Stimulated activated CD4-positive, alpha-beta T cell treated with anti-CD3 and anti-CD28 coated beads, Interleukin-1b, Interleukin-23, amount 100 ng/mL, for 4 hours (primary cell): ENCODE measurements at places on chromosomes 7 and 10.

DNA sequence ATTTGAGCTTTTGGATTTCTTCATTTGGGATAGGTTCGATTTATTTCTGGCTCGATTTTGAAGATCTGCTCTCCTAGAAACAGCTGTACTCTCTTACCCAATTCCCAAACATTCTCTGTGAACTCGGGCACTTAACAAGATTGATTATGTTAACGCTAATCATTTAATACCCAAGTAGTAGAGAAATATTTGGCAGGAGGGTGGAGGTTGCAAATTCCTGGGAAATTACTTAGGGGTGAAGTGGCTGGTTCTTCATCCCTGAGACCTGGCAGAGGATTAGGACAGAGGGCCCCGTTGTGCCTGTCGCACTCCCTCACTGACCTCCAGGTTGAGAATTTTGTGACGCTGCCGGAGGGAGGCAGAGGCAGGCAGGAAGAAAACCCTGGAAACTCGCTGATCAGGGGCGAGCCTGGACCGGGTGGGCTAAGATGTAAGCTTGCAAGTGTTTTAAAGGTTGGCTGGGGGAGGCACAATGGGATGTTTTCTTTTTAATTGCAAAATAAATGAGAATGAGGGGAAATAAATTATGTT is 182.6 kb downstream of the TCF7L2 start:
- DNase-seq: no peak

DNA sequence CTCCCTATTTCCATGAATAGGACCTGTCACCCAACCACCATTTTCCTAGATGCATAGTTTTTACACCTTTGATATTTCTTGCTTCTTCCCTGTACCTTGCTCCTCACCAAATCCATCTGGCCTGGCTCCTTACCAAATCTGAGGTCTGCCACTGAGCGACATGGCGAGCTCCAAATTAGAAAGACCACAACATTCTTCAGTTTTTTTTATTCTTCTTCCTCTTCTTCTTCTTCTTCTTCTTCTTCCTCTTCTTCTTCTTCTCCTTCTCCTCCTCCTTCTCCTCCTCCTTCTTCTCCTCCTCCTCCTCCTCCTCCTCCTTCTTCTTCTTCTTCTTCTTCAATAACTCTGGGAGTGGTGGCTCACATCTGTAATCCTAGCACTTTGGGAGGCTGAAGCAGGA is 7.1 kb downstream of the CPED1 start:
- no peak for DNase-seq

GRCh38 chr10:11668847-11669610 is 57.6 kb upstream of the USP6NL start:
- no peak for DNase-seq

GRCh38 chr7:134451656-134452055 is 7.2 kb downstream of the AKR1B1 start:
- no peak for DNase-seq

DNA sequence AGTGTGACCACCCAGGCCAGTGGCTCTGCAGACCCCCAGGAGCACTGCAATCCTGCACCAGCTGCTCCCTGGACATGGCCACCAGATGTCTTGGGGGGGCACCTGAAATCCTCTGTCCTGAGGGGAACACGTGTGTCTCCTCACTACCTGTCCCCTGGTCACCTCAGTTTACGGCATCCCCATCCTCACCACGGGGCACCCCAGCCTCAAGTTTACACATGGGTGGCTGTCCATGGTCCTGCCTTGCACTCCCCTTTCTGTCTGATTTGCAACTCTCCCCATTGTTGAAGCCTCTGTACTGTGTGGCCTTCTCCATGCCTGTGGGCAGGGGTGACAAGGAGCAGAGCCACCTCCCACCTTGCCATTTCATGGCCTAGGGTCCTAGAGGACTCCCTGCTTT is 67.2 kb downstream of the RAMP3 start:
- DNase-seq: no peak

- peak; percentile 25 for DNase-seq
Measured at GRCh38 chr7:31134246-31135188, 82.4 kb downstream of the ADCYAP1R1 start.

DNA sequence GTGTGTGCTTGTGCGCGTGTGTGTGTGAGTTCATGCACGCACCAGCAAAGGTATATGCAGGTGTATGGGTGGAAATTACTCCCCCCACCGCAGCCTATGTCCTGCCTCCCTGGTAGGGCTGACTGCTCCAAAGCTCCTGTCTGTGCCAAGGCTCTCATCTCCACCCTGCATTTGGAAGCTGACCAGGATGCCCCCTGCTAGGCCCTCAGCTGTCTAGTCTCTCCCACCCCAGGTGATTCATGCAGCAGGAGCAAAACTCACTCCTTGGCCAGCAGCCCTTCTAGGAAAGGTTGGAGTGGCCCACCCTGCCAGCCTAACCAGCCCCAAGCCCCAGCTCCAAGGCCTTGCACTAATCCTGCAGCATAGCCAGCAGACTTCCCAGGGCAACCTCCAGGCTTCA is 148.4 kb downstream of the GRID1 start:
- DNase-seq: no peak

DNA sequence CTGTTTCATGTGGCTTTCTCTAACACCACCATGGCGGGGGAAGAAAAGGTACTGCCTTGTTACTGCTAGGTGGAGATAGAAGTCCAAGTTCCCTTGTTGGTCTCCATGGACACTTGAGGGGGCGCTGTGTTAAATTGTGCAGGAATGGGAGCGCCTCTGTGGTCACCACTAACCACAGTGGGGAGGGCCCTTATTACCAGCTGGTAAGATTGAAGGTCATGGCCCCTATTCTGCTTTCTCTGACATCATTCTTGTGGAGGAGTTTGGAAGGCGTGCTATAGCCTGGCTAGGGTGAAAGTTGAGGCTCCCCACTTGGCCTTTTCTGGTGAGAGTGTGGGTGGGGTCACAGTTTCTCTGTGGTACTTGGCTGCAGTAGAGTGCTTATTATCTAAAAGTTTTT is 14.9 kb upstream of the MXI1 start:
- DNase-seq: no peak

DNA sequence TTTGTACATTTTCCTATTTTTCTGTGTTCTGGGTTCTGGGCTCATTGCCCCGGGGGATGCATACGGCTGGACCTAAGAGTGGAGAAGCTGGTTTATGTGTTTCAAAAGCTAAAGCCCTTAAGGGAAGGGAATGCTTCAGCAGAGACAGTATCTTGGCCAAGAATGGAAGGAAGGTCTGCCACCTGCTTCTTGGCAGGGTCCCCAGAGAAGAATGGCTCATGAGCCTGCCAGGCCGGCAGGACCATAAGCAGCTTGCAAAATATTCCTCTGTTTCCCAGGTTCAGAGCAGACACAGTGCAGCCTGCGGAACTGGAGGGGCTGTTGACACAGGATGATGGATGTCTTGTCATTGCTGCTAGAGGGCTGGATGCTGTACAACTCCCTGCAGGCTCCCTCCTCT is 7.8 kb upstream of the ABHD11 start:
- no peak for DNase-seq

- DNase-seq: no peak
Measured at GRCh38 chr10:43160921-43161255, 22.6 kb downstream of the CSGALNACT2 start.

GRCh38 chr10:116197946-116198675 is 74.9 kb downstream of the GFRA1 start:
- no peak for DNase-seq

- DNase-seq: no peak
Measured at GRCh38 chr10:118983263-118983662, 46.3 kb upstream of the NANOS1 start.

- no peak for DNase-seq
Measured at GRCh38 chr7:28954471-28954870, 3.7 kb downstream of the TRIL start.

GRCh38 chr10:117544711-117545140 is 2.2 kb downstream of the EMX2 start:
- no peak for DNase-seq

DNA sequence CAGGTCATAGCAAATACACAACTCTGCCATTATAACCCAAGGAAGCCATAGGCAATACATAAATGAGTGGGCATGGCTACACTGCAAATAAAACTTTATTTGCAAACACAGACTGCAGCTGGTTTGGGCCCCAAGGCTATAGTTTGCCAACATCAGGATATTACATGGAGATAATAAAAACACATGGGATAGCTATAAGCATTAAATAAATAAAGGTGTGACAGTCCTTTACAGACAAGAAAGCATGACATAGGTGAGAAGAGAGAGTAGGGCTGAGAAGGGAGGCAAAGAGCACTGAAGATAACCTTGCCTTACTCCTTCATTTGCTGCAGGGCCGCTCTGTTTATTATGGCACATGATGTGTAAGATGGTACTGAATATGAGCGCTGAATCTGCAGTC is 135.1 kb upstream of the GHITM start:
- no peak for DNase-seq

DNA sequence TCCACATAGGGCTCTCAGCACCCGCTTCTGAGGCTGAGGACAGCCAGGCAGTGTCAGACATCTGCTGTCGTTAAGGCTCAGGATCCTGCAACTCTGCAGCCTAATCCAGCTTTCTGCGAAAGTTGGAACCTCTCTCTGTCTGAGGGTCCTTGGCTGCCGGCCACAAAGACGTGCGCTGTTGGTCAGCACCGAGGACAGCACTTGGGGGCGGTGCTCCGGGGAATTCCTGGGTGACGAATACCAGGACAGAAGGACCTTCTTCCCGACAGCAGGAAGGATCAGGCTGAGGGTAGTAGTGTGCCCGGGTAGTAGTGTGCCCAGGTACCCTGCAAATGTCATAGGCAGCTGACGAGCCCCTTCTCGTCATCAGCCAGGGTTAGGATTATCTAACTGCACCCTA is 16.0 kb upstream of the RASGEF1A start:
- DNase-seq: no peak

DNA sequence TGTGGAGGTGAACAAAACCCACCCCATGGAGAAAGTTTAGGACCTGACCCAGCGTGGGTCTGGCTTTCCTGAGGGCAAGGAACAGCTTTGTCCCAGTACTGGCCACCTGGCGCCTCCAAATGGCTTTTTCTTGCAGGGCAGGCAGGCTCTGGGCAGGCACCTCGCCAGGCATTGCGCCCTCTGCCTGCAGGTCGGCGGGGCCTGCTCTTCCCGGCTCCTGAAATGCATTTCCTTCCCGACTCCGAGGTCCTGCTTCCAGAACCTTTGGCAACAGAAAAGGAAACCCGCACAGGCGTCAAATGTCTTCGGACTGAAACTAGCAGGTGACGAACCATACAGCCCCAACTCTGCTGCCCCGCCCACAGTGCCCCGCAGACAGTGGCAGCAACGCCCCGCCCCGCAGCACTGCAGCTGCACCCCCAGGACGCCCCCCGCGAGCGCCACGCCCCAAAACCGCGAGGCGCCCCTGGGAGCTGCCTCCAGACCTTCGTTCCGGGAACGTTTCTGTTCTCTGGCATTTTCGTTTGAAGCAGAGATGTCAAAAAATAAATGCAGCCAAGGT is 65.5 kb downstream of the C10orf143 start:
- no peak for DNase-seq

GRCh38 chr7:134696261-134696660 is 49.6 kb downstream of the BPGM start:
- no peak for DNase-seq

GRCh38 chr7:90579181-90579688 is 16.9 kb upstream of the CDK14 start:
- no peak for DNase-seq

DNA sequence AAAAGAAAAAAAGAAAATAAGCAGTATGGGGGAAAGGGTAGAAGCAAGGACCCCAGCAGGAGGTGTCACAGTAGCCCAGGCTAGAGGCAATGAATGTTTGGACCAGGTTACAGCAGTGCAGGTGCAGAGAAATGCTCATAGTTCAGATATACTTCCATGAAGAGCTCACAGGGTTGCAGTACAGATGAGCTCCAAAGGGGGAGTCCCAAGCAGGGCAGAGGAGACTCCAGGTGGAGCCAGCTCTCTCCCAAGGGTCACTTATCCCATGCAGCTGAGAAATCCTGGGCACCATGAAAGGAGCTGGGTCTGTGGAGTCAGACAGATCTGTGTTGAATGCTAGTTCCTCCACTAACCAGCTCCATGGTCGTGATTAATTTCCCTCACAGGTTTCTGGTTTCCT is 174.9 kb downstream of the C7orf25 start:
- no peak for DNase-seq

DNA sequence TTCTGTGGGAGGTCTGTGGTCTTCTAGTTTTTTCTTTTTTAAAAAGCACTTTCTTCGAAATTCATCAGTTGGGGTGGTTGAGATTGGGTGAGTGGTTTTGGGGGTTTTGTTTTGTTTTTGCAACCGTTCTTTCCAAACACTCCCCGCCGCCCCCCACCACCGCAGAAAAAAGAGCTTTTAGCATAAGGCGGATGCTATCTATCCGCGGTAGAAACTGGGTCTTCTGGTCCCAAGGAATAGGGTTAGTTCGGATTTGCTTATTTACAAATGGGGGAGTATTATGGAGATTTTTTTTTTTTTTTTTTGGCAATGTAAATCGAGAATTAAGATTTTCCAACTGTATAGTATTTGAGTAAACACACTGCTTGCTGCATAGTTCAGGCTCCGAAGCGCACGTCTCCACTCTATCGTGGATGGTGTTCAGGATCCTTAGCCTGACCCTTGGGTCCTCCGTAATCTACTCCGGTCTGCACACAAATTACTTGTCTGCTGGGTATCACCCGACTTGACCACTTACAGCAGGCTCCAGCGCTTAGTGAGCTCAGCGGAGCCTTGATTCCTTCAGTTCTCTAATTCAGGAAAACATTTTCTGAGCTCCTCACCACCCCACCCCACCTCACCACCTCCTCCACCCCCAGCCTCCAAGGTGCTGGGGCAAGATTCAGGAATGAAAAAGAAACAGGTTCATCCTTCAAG is 757 bp upstream of the NRCAM start:
- no peak for DNase-seq

- no peak for DNase-seq
Measured at GRCh38 chr7:148060724-148061123, 529.8 kb upstream of the C7orf33 start.

- no peak for DNase-seq
Measured at GRCh38 chr7:19811386-19811785, 38.0 kb upstream of the TMEM196 start.

GRCh38 chr7:71982851-71983250 is 429.3 kb downstream of the CALN1 start:
- no peak for DNase-seq

- no peak for DNase-seq
Measured at GRCh38 chr7:3245077-3245476, 56.0 kb upstream of the SDK1 start.

- no peak for DNase-seq
Measured at GRCh38 chr7:105021967-105022366, 8.0 kb downstream of the KMT2E start.

- no peak for DNase-seq
Measured at GRCh38 chr10:1530871-1531517, 206.3 kb downstream of the ADARB2 start.

DNA sequence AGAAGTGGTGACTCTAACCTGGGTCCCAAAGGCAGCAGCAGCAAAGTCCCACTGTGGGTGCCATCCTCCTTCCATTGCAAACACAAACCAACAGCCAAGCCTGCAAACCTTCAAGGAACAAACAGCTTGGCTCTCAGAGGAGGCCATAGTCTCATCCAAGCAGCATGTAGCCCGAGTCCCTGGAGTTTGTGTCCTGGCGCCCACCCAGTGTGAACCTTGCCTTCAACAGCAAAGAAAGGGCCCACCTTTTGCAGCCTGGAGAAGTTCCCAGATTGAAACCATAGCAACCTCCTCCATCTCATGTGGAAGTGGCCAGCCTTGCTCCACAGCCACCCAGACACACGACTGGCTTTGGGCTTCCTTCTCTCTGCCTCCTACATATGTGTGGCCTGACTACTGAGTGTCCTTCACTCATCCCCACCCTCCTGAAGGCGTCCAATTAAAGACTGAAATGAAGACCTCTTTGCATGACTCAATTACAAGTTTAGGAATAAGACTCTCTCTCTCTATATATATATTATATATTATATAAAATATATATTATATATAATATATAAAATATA is 106.1 kb downstream of the C10orf90 start:
- no peak for DNase-seq
